ELR (cell line): ENCODE measurements at places on chromosomes 11 and 22.

DNA sequence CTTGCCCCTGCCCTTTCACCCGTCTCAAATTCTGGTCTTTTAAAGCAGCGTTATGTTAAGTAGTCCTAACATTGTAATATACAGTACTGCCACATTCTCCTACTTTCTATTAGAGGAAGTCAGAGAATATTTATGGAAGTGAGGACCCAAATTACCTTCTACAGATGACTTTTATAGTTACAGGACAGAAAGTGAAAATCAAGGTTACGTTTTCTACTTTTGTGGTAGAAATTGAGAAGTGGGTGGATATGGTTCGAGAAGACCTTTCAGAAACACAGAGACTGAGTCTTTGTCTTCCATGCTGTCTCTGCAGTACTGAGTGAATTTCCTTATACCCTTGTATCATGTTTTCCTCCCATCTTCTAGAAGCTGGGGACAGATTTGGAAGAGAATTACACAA is 17.1 kb downstream of the SC5D start:
- DNase-seq = no peak

- no peak for DNase-seq
These were observed 80.1 kb upstream of the RTL6 start for GRCh38 chr22:44578110-44578457.

GRCh38 chr11:67674442-67674871 is at the start of gene ALDH3B2:
ALDH3B2 (minus strand) TSS chr11:67674623; CDS start chr11:67666935, 7,688 bp downstream.
- DNase-seq = no peak

DNA sequence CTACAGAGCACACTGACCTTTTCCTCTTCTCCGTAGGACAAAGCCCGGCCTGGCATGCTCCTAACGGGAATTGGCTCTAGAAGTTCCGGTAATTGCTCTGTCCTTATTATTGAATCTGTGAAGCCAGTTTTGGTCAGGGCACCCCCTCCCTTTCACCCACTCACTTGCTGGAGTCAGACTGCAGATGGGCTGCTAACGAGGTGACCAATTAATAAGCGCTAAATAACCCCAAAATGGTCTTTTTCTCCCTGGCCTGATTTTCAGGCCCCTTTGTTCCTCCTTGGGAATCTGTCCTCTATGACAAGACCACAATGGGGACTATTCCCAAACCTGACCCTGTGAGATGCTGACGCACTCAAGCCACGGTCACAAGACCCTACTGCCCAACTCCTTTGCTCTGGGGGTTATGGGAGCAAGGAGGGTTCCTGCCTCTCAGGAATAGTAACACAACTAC is 610.0 kb upstream of the CADM1 start:
- no peak for DNase-seq

- DNase-seq = peak; percentile 82
These were observed 43.7 kb downstream of the MED15 start for GRCh38 chr22:20550851-20551744.
